ENCODE measurements at places on chromosomes 11 and 22.

DNA sequence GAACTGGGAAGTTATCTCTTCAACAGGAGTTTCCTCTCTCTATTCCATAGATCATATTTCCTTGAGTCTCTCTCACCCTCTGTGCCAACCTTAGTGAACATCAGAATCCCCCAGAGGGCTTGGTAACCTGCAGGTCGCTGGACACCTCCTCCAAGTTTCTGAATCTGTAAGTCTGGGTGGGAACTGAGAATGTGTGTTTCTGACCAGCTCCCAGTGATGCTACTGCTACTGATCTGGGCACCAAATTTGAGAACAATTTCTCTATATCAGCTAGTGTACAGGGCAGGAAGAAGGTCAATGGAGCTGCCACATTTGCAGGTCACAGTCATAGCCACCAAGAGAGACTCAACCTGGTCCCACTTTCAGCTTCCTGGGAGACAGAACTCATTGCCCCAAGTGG lies 62.9 kb downstream of the RCN1 start:
- no peak for DNase-seq

DNA sequence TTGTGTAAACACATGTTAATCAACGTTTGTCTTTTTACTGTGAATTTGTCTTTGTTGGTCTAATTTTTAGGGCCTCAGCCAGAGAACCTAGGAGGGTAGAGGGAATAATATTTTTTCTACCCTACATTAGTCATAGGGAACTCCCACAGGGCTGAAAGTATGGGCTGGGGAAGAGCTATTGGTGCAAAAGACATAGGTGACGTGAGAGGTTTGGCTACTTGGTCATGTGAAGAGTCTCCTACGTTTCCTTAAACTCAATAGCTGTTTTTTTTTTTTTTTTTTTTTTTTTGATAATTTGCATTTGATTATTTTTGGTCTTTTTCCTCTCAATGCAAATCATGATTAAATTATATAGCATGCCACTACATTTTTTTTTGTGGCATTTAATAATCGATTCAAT lies 15.9 kb upstream of the MMP7 start:
- no peak for DNase-seq

- DNase-seq, result no peak
Observed at GRCh38 chr11:120795185-120795584, 228.7 kb upstream of the TBCEL start.

- DNase-seq, result no peak
Observed at GRCh38 chr11:33383075-33383919, 126.1 kb downstream of the HIPK3 start.

DNA sequence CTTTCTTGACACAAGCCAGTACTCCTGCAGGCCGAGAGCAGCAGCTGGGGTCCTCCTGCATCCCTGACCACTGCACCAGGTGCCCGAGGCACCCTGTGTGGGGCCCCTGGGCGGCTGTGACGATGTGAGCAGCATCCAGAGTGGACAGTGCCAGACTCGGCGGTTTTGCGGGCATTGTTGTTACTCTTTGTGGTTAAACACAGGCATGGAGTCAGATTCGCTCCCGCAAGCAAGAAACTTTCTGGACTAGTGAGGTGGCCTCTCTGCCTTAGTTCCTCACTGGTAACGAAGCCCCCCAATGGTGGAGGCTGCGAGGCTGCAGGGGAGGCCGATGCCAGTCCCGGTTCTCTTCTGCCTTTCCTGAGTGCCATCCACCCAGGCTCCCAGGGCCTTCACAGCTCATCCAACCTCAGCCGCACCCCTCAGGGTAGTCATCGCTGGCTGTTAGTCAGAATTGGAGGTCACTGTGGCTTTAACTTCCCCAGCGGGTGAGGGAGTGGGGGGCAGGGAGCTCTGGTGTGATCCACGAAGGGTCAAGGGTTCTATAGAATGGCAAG lies 3.7 kb upstream of the CLDN5 start:
- DNase-seq, result no peak

All from stimulated activated CD8-positive, alpha-beta memory T cell treated with anti-CD3 and anti-CD28 coated beads, Interleukin-7, amount 100 ng/mL, for 4 hours (primary cell).